CD4-positive, alpha-beta T cell treated with Interleukin-2 at 100 ng/mL for 4 hours (primary cell): ENCODE measurements at places on chromosomes 11 and 22.

DNA sequence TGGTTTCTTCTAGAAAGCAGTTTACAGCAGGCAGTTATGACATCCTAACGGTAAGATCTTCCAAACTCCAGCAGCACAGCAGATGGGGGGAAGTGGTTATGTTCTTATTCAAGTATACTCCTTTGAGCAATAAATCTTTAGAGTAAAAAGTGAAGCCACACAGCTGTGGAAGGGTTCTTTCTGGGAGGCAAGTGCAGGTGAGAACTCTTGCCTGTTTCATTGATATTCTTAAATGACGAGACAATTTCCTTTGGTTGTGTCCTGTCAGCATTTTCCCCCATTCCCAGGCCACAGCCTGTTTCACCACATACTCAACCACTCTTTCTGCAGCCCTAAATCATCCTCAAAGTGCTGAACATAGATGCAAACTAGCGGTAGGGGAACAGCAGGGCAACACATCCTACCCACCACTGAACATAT, 207.3 kb upstream of the MTNR1B start:
- DNase-seq: no peak

GRCh38 chr22:20509344-20510047, 2.1 kb downstream of the MED15 start:
- DNase-seq: peak; percentile 70

DNA sequence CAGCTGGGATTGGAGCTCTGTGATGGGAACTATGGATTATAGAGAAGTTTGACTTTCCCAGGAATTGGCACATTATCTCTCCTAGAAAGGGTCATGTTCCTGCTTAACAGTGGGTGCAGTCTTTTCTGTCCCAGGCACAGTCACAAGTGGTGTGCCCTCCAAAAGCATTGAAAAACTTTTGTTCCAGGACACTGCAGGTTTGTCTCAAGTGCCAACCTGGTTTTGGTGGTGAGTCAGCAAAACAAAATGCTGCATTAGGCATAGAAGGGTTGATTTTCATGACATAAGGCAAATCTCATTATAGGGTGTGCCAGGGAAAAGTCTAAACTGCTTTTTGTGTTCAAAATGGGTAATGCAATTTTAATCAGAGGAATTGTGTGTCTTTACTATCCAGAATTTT, 4.9 kb downstream of the HTATIP2 start:
- no peak for DNase-seq

- DNase-seq: no peak
These were observed 181.5 kb upstream of the ZBED5 start for GRCh38 chr11:11039208-11039965.

DNA sequence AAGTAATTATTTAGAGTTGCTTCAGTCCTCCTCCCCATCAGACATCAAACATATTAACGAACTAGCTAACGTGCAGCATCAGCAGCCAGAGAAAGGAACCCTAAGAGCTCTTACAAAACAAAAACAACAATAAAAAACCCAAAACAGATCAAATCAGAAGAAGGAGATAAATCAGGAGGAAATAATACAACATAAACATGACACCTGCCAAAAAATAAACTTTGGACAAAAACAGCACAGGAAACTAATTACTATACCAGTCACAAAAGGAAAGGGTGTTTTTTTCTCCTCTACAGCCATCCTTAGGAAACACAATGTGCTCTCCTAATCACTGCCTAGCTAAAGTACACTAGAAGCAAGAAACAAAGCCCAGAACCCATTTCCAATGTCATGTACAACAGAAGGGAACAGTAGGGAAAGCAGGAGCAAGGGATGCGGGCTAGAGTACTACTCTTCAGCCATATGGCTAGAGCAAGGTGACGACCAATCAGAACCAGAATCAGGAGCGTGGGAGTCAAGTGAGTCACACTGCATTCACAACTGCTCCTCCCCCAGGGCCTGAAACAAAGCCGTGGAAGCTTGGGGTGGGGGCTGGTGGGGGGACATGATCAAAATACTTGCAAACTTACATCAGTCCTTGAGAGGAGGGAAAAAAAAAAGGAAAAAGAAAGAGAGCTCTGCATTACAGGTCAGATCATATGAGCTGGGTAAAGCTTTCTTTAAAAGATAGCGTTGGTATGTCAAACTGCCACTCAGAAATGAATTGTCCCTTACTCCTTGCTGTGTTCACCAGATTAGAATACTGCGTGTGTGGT, 60.4 kb downstream of the LARGE2 start:
- no peak for DNase-seq

- no peak for DNase-seq
These were observed 99.8 kb downstream of the ARL14EP start for GRCh38 chr11:30422447-30423278.

DNA sequence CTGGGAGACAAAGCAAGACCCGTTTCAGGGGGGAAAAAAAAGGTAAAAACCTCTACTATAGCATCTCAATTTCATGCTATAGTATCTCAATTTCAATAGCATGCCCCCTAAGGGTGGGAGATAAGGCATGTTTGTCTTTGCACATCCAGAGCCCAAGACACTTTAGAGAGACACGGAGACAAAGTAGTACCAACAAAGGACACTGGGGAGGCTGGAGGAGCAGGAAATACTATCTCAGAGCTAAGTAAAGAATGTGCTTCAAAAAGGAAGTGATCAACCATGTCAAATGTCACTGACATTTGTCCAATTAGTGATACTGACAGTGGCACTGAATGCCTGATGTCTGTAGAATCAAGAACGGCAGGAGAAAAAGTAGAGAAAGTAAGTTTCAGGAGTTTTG, 68.6 kb downstream of the RRAS2 start:
- DNase-seq: no peak

DNA sequence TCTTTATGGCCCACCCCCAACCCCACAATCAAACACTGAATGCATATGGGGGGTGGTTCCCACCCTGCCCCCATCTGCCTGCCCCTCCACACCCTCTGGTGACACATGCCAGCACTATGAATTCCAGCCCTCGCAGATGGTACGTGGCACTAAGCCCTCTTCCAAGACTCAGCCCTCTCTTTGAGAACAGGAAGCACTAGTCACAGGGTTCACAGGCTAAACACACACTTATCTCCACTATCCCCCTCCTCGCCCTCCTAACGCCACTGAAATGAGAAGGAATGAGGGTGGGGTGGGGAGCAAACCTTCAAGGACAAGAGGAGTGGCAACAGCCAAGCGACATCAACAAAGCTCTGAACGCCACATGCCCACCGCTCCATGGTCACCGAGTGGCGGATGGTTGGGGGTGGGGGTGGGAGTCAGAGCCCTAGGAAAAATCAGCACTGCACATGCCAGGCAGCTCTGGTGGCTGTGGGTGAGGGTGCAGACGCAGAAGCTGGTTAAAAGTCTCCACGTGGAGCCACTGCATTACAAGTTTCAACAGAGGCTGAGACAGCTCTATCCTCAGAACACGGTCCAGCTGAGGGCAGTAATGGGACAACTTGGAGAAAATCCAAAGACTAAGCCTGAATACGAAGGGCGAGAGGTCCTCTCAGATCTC, 33.6 kb downstream of the TMEM184B start:
- DNase-seq: no peak

DNA sequence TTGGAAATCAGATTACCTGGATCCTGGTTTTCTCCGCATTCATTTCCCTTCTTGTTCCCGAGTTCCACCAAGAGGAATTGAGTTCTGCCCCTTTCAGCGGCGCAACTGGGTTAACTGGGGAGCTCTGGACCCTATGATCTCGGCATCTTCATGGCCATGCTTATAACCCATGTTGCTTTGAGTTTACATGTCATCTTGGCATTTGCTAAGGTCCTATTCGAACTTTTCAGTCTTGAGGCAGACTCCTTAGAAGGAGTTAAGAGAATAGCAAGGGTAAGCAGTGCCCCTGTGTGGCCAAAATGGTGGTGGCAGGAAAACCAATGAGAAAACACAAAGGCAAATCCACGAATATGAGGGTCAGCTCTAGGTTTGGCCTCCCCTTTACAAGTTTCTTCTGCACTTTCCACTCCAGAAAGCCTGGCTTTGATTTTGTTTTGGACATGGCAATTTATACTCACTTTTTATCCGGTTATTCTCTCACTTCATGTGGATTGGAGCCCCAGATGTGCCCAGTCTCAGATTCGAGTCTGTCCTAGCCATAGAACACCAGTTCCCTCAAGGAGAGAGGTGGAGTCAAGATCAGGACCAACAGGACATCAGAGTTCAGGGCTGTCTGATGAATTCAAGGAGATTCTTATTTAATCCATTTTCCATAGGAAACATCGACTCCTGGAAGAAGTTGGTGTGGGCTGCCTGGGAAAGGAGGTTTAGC, 55.3 kb upstream of the FBXO3 start:
- peak; percentile 56 for DNase-seq

- DNase-seq: no peak
These were observed 1020.5 kb downstream of the BRD1 start for GRCh38 chr22:48807155-48807554.

- DNase-seq: no peak
These were observed 20.4 kb upstream of the SCUBE1 start for GRCh38 chr22:43363315-43364168.

DNA sequence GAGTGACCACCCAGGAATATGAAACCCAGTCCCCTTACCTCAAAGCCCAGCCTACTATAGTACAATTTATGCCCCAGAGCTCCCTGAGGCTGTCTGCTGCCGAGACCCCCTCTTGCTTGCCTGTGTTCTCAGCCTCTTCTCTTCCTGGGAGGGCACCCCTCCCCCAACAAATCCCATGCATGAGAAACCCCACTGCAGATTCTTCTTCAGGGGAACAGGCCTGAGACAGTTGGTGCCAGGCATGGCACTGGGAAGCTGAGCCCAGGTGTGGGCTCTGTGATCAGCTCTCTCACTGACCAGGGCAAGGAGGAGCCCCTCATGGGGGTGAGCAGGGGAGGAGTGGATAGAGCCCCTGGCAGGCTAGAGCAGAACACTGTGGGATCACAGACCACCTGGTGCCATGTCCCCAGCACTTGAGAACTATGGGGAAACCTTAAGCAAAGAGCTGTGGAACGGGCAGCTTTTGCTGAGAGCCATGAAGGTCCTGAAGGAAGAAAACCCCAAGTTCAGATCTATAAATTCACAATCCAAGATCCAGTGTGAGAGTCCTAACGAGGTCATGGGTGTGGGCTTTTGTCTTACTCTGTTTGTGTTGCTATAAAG, 46.5 kb upstream of the TH start:
- no peak for DNase-seq

DNA sequence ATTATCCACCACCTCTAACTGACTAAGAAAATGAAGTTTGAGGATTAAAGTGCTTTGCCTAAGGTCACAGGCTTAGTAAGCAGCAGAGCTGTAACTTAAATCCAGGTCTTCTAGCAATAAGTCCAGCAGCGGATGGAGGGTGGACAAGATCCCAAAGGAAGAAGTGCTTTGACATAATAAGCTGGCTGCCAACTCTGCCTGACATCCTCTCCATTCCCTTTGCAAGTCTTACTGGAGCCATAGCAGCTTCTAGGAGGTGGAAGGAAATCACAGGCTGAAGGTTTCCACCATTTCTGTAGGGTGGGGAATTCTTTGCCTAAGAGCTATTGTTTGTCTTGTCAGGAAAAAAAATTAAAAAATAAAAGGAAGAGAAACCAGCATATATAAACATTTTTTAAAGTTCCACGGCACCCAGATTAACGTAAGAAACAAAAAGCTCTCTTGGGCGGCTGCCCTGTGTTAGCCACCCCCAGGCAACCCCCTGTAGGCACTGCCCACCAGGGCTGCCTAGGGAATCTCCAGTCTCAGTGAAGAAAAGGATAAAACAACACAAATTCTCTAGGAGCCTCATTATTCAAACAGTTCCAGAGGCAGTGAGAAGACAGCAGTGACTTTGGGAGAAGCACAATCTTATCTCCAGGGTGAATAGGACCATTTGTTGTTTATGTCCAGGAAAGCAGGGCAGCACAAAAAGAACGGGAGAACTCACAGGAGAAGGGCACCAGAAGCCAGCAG, 380.8 kb upstream of the CADM1 start:
- no peak for DNase-seq

DNA sequence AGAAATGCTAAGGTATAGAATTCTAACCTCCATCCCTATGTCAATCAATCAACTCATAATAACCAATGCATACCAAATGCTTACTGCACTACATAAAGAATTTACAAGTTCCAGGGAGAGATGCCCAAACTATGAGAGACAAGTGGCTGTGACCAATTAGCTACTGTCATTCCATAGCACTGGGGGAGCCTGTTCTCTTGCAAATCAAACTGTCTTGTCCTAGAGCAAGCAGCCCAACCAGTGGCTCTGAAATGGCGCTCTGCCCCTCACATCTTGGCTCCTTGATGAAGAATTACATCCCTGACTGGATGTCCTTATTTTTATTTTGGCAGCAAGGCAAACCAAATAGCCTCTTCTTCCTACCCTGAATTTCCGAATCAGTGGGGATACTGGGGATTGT, 272.4 kb upstream of the SYN3 start:
- no peak for DNase-seq

- no peak for DNase-seq
These were observed 15.7 kb downstream of the CAT start for GRCh38 chr11:34454308-34455032.

- DNase-seq: no peak
These were observed 64.6 kb downstream of the KCNJ1 start for GRCh38 chr11:128802358-128802981.

DNA sequence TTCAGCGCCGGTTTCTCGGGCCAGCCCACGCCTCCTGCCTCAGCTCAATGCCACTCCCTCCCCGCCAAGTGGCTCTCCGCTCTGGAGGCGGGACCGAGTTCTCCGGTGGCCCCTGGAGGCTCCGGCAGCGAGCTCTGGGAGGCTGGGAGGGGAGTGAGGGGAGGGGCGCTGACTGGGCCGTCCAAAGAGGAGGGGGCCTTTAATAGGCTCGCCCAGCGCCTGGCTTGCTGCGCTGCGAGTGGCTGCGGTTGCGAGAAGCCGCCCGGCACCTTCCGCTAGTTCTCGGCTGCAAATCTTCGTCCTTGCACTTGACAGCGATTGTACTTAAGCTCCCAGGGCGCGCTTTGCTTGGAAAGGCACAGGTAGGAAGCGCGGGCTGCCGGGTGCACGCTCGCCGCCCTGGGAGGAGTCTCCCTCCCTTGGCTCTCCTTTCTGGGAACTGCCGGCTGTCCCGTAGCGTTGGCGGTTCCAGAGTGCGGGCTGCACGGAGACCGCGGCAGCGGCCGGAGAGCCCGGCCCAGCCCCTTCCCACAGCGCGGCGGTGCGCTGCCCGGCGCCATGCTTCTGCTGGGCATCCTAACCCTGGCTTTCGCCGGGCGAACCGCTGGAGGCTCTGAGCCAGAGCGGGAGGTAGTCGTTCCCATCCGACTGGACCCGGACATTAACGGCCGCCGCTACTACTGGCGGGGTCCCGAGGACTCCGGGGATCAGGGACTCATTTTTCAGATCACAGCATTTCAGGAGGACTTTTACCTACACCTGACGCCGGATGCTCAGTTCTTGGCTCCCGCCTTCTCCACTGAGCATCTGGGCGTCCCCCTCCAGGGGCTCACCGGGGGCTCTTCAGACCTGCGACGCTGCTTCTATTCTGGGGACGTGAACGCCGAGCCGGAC, at the start of gene ADAMTS15:
TSS of gene ADAMTS15 (plus strand) at position 230 of the 894 bp plus-strand sequence. CDS start at position 559, 329 bp downstream.
- no peak for DNase-seq

DNA sequence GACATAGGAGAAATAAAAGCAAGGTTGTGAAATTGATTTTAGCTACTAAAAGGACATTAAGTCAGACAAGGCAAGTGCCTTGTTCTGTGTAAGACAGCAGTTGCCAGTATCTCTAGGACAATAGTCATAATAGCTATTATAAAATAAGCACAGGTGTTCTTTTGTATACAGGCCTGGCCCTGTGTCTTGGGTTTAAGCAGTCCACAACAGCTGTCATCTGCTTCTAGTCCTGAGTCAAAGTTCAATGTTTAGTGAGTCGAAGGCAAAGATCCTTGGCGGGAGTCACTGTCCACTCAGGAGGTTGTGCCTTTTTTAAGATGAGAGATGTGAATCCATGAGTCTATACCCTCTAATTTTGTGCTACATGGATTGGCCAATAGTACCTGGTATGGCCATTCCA, 79.5 kb downstream of the SC5D start:
- no peak for DNase-seq

- no peak for DNase-seq
These were observed 36.9 kb downstream of the DGCR2 start for GRCh38 chr22:19085233-19085718.
